ENCODE measurements at places on chromosomes 3 and 15.

DNA sequence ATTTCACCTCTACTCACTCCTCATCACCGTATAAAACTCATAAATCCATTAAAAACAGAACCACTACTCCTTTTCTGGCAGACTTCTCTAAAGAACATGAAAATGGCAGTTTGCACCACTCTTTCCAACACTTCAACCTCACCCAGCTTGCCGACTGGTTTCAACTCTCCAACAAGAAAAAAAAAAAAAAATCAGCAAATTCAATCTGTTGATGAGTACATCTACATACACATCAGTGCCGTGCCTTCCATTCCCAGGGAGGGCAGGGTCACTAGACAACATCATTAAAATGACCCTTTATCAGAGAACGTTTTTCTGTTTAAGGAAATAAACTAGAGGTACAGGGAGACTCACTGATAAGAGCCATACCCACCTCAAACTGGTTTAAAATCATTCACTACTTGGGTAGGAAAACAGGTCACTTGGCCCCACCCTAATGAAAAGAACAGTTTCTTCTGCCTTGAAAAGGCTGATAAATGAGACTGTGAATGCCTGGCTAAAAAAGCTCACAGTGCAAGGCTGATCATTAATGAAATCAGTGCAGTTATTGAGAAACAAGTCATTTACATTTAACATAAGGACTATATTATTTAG lies 6.0 kb downstream of the ANXA2 start:
- DNase-seq: no peak

DNA sequence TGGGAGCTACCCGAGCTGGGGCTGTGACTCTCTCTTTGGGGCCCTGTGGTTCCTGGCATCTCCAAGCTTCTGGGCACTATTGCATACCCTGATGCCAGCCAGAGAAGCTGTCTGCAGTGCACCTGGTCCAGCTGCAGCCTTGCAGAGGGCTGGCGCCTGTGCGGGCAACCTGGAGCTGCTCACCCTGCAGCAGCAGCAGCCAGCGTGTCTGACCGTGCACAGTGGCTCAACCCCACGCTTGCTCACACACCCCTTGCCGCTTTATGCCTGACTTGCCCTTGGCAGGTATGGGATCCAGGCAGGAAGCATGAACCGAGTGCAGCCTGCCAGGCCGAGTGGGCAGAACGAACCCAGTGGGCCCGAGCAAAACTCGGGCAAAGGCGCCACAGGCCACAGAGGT lies 69.9 kb downstream of the GLB1 start:
- no peak for DNase-seq

- DNase-seq: no peak
Observed at GRCh38 chr3:47791193-47791855, 9.6 kb upstream of the SMARCC1 start.

DNA sequence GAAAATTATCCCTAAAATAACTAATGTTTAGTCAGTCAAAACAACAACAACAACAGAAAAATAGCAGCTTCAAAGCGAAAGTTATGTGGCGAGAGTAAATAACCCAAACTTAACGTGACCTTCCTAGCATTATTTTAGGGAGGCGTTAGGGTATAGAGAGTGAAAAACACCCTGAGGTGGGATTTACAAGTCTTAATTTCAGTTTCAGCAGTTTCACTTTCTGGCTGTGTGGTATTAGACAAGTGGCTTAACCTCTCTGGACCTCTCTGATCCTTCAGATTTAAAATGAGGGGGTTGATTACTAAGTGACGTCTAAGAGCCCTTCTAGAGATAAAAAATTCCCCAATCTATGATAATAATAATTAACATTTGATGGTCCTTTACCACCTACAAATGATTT lies 291.2 kb downstream of the ZBTB20 start:
- DNase-seq: no peak

GRCh38 chr3:32632533-32633265 lies 52.3 kb upstream of the CNOT10 start:
- no peak for DNase-seq

- no peak for DNase-seq
Observed at GRCh38 chr3:27310688-27311087, 58.5 kb downstream of the NEK10 start.

GRCh38 chr3:129777806-129778205 lies 115.7 kb downstream of the TMCC1 start:
- no peak for DNase-seq

All from astrocyte of the cerebellum (primary cell).